Dermis blood vessel endothelial cell (primary cell): ENCODE measurements at places on chromosomes 12 and 14. TPM values are rescaled to one million over a fixed set of nuclear protein-coding genes. Genes with fewer than 3 reads are reported as not detected.

Gene CSRP2
- 21.0 and 22.8 TPM in 2 replicates for total RNA-seq

Gene KRT77
- not detected in 2 replicates for total RNA-seq

Gene KRAS
- 25.7 and 41.8 TPM in 2 replicates for total RNA-seq

Gene METTL1
- 3.6 and 3.7 TPM in 2 replicates for total RNA-seq

Gene SERPINA4
- not detected in 2 replicates for total RNA-seq

Gene CATSPERB
- 0.33 and 0.68 TPM in 2 replicates for total RNA-seq

Gene LRRC43
- total RNA-seq: 0.85 and 1.2 TPM in 2 replicates

Gene ADAM21
- total RNA-seq: 0.17 and 0.33 TPM in 2 replicates

Gene SIX4
- 0.51 and 1.0 TPM in 2 replicates for total RNA-seq

Gene SLC10A1
- not detected in 2 replicates for total RNA-seq

Gene RPGRIP1
- 0.33 TPM in 1 of 2 replicates, not detected in the other for total RNA-seq

Gene PROX2
- not detected in 2 replicates for total RNA-seq

Gene CLECL1
- total RNA-seq: not detected in 2 replicates

Gene TTC6
- total RNA-seq: not detected in 2 replicates

Gene DTX1
- total RNA-seq: 1.7 and 1.9 TPM in 2 replicates

Gene PTGER2
- total RNA-seq: 0.14 and 0.34 TPM in 2 replicates

Gene GPR132
- total RNA-seq: 0.09 and 0.85 TPM in 2 replicates

Gene NKX2-1
- not detected in 2 replicates for total RNA-seq

Gene SART3
- 59.3 and 76.7 TPM in 2 replicates for total RNA-seq

Gene TMCC3
- 27.8 and 34.5 TPM in 2 replicates for total RNA-seq

Gene CDKL1
- total RNA-seq: 15.0 and 43.6 TPM in 2 replicates

Gene TAS2R43
- 1.0 and 2.1 TPM in 2 replicates for total RNA-seq

Gene CLEC4A
- 0.19 TPM in 1 of 2 replicates, not detected in the other for total RNA-seq

Gene NID2
- 19.6 and 39.2 TPM in 2 replicates for total RNA-seq

Gene SERPINA12
- total RNA-seq: not detected in 2 replicates

Gene MMP14
- 73.3 and 138 TPM in 2 replicates for total RNA-seq

Gene RNASE3
- not detected in 2 replicates for total RNA-seq

Gene FAM177A1
- 43.1 and 48.8 TPM in 2 replicates for total RNA-seq

Gene SLC5A8
- total RNA-seq: not detected in 2 replicates

Gene TCL1B
- total RNA-seq: not detected in 2 replicates

Gene OTX2
- not detected in 2 replicates for total RNA-seq

Gene MRPS35
- 46.3 and 48.5 TPM in 2 replicates for total RNA-seq

Gene CPM
- 2.2 and 4.7 TPM in 2 replicates for total RNA-seq

Gene ATP23
- 12.7 and 25.5 TPM in 2 replicates for total RNA-seq

Gene WDHD1
- total RNA-seq: 8.3 and 16.7 TPM in 2 replicates

Gene IAPP
- not detected in 2 replicates for total RNA-seq

Gene LTBR
- total RNA-seq: 46.4 and 74.0 TPM in 2 replicates

Gene PIWIL1
- not detected in 2 replicates for total RNA-seq

Gene MYL2
- 0.14 and 0.34 TPM in 2 replicates for total RNA-seq

Gene LRRC74A
- total RNA-seq: not detected in 2 replicates

Gene TCTN2
- total RNA-seq: 6.5 and 8.0 TPM in 2 replicates

Gene DDX23
- total RNA-seq: 115 and 124 TPM in 2 replicates

Gene TSHR
- not detected in 2 replicates for total RNA-seq

Gene TRHDE
- total RNA-seq: 0.05 and 0.51 TPM in 2 replicates

Gene SYT1
- 9.4 and 9.7 TPM in 2 replicates for total RNA-seq

Gene CLBA1
- 3.7 and 4.6 TPM in 2 replicates for total RNA-seq

Gene UBC
- 1,840 and 2,354 TPM in 2 replicates for total RNA-seq
